Activated CD4-positive, alpha-beta T cell treated with anti-CD3 and anti-CD28 coated beads for 36 hours (primary cell): ENCODE measurements at places on chromosomes 3 and 15. TPM values are rescaled to one million over a fixed set of nuclear protein-coding genes. Genes with fewer than 3 reads are reported as not detected.

- H3K4me3 ChIP-seq, result no peak overlapping the region
- no peak for DNase-seq
- H3K4me1 ChIP-seq, result no peaks in the 10 kb centered on the region
- no peaks in the 10 kb centered on the region for H3K36me3 ChIP-seq
- H3K27me3 ChIP-seq, result peaks cover 2% of the 10 kb centered on the region
- no peak overlapping the region for H3K27ac ChIP-seq
Observed at GRCh38 chr3:28718074-28718849, 369.6 kb upstream of the AZI2 start.

DNA sequence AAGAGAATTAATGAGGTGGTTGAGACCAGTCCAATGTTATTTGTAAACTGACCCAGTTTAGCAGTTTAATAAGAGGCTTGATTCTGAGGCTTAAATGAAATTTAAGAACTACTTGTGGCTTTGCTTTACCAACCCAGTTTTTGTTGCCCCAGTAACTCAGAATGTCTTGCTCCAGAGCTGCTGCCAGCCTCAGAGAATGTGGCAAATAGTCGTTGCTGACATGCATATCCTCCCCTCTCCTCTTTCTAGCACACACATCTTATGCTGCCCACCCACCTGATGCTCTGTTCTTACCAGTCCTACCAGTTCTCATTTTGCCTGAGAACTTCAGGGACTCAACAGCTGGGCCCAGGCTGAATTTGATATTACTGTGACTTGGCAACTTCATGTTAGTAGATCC is 92.4 kb upstream of the TSC22D2 start:
- no peak for DNase-seq
- peaks cover 12% of the 10 kb centered on the region for H3K27me3 ChIP-seq
- no peak overlapping the region for H3K4me3 ChIP-seq

DNA sequence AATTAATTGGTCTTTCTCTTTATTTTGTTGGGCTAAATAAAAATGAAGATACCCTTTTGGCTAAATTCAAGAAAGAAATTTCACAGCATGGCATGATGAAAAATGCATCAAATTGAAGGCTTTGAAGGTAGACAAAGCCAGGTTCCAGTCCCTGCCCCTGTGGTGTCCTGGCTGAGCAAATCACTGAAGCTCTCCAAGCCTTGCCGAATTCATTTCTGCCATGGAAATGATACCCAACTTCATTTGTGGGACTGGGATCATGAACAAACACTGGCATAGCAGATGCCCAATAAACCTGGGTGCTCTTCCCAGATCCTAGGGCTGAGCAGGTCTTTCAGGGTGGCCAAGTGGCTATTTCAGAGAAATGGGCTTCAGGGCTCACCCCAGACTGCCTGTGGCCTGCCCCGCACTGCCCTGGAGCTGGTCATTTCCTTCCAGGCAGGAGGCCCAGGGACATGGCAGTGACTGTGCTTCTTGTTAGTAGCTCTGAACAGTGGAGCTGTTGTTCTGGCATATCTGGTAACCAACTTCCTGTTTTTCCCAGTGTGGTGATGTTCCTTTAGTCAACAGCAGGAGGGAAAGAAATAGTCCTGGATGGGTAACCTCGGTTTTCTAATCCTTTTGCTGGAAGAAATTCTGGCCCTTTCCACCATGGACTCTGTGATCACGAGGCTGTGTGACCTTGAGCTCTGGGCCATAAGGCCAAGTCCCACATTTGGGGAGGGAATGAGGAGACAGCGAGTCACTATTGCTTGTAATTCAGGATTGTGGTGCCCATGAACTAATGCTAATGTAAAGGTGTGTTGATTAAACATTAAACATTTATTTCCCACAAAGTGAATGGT is 47.6 kb downstream of the CTDSPL start:
- no peak overlapping the region for H3K27ac ChIP-seq
- H3K4me3 ChIP-seq, result no peak overlapping the region
- peaks cover 20% of the 10 kb centered on the region for H3K4me1 ChIP-seq
- H3K27me3 ChIP-seq, result no peaks in the 10 kb centered on the region

The SHF gene
- 17.9 TPM for total RNA-seq

The NUP210 gene
- 123 TPM for total RNA-seq
